T-helper 2 cell (primary cell): ENCODE measurements at places on chromosomes 12 and 14.

GRCh38 chr12:34340534-34341361 is 318.5 kb downstream of the ALG10 start:
- no peak for DNase-seq

DNA sequence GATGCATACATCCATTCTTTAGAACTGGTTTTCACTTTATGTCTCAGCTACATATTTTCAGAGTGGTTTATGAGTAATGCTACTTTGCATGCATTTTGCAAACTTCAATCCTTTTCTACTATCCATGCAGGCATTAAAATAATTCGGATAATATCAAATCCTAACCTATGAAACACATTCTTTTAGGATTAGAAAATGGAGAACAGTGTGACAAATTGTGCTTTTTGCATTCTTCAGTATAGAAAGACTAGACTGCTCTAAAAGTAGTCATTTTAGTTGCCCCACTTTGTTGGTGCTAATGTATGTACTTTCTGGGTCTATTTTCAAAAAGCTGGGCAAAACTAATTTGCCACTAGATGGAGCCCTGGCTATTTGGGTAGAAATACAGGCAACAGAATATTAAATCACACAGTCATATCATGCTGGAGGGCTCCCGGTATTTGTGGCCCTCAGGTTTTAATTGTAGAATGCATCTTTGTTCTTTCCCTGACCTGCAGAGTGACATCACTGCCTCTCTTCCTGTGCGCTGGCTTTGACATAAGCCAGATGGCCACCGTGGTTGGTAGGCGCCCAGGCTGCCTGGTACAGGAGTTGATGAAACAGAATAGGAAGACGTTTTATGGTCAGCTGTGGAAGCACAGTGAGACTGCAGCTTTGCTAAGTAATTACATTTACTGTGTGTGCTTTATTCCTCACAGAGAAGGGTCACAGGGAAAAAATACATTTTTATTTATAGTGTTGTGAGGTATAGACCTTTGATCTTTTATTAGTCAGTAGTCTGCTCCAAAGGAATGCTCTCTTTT is 28.1 kb downstream of the MSRB3 start:
- no peak for DNase-seq

- DNase-seq = no peak
Observed at GRCh38 chr12:82954064-82954463, 267.4 kb downstream of the TMTC2 start.

DNA sequence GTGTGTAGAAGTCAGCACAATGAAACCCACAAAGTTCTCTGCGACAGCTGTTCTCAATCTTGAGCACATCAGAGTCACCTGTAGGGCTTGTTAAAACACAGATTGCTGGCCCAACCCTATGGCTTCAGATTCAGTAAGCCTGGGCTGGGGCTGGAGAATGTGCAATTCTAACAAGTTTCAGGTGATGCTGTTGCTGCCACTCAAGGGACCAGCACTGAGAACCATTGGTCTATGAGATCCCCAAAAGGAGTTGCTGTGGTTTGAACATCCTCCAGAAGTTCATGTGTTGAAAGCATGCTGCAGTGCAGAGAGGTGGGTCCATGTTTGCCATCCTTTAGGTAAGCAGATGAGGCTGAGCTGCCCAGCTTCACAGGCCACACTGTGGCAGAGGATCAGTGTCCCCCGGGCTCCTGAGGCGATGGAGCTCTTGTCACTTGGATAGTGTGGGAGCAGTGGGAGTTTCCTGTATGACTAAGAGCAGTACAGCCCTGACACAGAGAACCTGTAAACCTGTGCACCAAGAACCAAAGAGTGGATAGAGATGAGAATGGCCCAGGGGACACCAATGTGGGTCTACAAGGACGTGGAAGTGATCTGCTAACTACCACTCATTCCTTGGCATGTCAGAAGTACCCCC is 8.0 kb upstream of the RTRAF start:
- peak; percentile 57 for DNase-seq

DNA sequence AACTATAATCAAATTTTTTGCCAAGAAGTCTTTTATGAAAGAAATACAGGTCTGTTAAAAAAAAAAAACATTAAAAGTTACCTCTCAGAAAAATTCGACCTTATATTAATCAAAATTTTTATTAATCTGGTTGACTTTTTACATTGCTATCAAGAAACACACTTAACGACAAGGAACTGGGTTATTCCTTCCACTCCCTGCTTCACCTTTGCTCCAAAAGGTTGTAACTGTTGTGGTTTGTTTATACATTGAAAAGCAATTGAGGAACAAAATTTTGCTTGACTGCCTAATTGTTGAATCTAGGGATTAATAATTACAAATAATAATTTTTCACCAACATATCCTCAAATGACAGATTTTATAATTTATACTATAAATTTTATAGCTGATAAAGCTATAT is 28.4 kb downstream of the TSPAN8 start:
- DNase-seq = no peak
